Tibial nerve (tissue), 4 donors: ENCODE measurements at places on chromosomes 12 and 14.

DNA sequence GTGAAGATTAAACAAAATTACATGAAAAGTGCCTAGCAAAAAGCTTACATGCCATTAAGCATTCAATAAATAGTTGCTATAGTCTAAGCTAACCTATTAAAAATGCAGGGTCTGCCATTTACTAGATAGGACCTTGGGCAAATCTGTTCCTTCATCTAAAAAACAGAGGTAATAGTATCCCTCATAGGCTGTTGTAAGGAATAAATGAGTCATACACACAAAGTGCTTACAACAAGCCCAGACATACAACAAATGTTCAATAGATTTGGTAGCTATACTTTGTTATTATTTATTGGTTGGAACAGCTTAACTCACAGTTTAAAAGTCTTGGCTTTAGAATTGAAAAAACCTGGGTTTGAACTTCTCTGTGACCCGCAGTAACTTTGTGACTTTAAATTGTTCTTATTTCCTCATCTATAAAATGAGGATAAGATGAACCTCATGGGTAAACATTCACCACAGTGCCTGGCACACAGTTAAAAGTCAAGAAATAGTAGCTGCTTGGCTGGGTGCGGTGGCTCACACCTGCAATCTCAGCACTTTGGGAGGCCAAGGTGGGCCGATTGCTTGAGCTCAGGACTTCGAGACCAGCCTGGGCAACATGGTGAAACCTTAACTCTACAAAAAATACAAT, 24.7 kb downstream of the HEATR5A start:
- no peak overlapping the region for H3K27ac ChIP-seq
- no peaks in the 10 kb centered on the region for H3K27me3 ChIP-seq
- no peaks in the 10 kb centered on the region for H3K36me3 ChIP-seq
- no peaks in the 10 kb centered on the region for H3K4me1 ChIP-seq
- no peak overlapping the region for H3K4me3 ChIP-seq
- no peak for DNase-seq

DNA sequence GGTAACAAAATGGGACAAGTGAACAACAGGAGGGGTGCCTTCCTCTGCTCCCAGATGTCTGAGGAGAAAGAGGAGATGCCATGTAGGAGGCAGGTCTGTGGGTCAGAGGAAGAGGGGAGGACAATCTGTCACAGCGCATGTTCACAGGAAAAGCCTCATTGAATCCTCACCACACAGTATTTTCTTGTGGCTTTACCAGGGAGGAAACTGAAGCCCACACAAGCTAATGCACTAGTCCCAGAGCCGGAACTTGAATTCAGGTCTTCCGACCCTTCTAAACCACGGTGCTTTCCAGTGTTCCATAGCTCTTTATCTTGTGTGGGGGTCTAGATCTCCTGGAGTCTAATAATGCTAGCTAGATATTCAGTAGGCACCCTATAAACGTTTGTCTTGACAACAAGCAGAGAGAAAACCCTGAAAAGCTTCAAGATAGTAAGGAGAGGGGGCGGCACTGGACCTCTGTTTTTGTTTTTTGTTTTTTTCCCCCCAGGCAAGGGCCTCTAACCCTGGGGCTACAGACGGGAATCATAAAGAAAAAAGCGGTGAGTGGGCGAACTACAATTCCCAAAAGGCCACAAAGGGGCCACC, 371 bp upstream of the SHMT2 start:
- H3K27me3 ChIP-seq: peaks cover 39% of the 10 kb centered on the region
- peak overlapping the region; percentile 88 for H3K27ac ChIP-seq
- H3K36me3 ChIP-seq: peaks cover 32% of the 10 kb centered on the region
- H3K4me1 ChIP-seq: peaks cover 30% of the 10 kb centered on the region
- DNase-seq: no peak
- H3K4me3 ChIP-seq: peak overlapping the region; percentile 44

DNA sequence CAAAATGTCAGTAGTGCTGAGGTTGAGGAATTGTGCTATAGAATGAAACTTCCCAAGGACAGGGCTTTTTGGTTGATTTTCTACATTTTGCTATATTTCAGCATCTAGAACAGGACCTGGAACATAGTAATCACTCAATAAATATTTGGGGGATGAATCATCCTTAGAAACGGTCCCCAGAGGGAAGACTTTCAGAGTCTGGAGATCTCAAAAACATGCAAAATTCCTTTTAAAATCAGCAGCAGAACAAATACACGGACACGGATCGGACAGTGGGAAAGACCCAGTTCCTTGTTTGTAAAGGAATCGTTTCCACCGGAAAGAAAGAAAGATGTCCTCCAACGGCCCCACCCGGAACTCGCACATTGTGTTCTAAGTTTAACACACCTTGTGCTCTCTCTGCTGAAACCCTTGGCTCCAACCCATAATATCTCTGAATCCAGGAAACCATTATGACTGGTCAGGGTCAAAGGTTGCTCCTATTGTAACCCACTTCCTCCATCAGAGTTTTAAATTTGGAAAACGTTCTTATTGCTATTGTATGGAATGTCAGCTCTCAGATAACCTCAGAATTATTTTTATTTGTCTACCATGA, 617.2 kb downstream of the MED13L start:
- no peaks in the 10 kb centered on the region for H3K36me3 ChIP-seq
- H3K4me1 ChIP-seq: no peaks in the 10 kb centered on the region
- peak overlapping the region; percentile 21 for H3K27ac ChIP-seq
- no peak for DNase-seq
- no peak overlapping the region for H3K4me3 ChIP-seq

DNA sequence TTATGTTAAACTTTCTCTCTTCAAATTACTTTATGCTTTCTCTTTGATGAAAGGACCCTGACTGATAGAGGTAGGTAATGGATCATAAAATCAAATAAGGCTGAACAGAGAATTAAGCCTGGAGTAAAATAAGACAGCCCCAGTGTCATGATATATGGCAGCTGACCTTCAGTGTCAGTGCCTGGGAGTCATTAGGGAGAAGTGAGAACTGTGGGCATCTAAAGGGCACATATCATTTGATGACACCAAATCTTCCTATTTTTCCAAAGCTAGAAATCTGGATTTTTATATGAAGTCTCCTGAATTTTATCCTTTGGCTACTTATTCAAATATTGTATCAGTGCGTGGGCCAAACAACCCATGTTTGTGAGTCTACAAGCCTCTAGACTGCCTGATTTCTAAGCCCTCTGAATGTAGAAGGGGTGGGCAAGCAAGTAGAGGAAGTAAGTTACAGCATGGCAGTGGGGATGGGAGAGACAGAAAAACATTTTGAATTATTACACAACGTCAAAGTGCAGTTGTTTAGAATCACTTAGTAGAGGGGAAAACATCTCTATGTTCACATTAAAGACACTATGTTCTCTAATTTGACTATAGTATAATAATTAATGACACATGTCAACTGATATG, 10.0 kb downstream of the SLC39A9 start:
- H3K36me3 ChIP-seq: no peaks in the 10 kb centered on the region
- no peak for DNase-seq
- no peaks in the 10 kb centered on the region for H3K27me3 ChIP-seq
- H3K4me1 ChIP-seq: no peaks in the 10 kb centered on the region
- H3K27ac ChIP-seq: no peak overlapping the region
- H3K4me3 ChIP-seq: no peak overlapping the region

- peaks cover 26% of the 10 kb centered on the region for H3K4me1 ChIP-seq
- peak overlapping the region; percentile 80 for H3K4me3 ChIP-seq
- H3K27me3 ChIP-seq: no peaks in the 10 kb centered on the region
- no peak for DNase-seq
These were observed 1.2 kb downstream of the PYROXD1 start for GRCh38 chr12:21438643-21439042.

DNA sequence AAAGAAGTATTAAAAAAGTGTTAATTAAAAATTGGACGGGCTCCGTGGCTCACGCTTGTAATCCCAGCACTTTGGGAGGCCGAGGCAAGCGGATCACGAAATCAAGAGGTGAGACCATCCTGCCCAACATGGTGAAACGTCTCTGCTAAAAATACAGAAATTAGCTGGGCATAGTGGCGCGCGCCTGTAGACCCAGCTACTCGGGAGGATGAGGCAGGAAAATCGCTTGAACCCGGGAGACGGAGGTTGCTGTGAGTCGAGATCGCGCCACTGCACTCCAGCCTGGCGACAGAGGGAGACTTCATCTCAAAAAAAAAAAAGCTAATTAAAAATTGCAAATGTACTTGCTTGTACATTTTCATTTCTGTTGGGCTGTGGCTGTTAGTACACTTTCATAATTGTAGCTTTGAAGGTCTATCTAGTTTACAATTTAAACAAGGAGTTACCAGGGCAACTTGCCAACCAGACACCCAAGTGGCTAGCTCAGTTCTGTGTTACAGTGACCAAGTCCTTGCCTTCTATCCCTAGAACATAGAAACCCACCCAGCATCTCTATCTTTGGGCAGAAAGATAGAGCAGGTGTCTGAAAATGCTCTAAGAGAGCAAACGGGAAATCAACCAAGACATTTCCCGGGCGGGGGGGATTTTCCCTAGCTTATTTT, 1.2 kb downstream of the COA8 start:
- H3K27ac ChIP-seq: no peak overlapping the region
- H3K36me3 ChIP-seq: no peaks in the 10 kb centered on the region
- H3K4me1 ChIP-seq: peaks cover 76% of the 10 kb centered on the region
- DNase-seq: no peak
- H3K4me3 ChIP-seq: peak overlapping the region; percentile 99

- no peaks in the 10 kb centered on the region for H3K27me3 ChIP-seq
- no peaks in the 10 kb centered on the region for H3K36me3 ChIP-seq
- H3K4me1 ChIP-seq: no peaks in the 10 kb centered on the region
- no peak for DNase-seq
- no peak overlapping the region for H3K27ac ChIP-seq
These were observed 725.5 kb upstream of the FLRT2 start for GRCh38 chr14:84804468-84804867.

GRCh38 chr12:49965836-49966235, 4.2 kb downstream of the AQP5 start:
- no peaks in the 10 kb centered on the region for H3K36me3 ChIP-seq
- no peak for DNase-seq
- H3K27ac ChIP-seq: no peak overlapping the region
- H3K4me3 ChIP-seq: no peak overlapping the region
- peaks cover 11% of the 10 kb centered on the region for H3K27me3 ChIP-seq

GRCh38 chr12:28351414-28351813, 161.2 kb downstream of the CCDC91 start:
- H3K36me3 ChIP-seq: no peaks in the 10 kb centered on the region
- no peak overlapping the region for H3K27ac ChIP-seq
- no peak overlapping the region for H3K4me3 ChIP-seq
- no peak for DNase-seq

DNA sequence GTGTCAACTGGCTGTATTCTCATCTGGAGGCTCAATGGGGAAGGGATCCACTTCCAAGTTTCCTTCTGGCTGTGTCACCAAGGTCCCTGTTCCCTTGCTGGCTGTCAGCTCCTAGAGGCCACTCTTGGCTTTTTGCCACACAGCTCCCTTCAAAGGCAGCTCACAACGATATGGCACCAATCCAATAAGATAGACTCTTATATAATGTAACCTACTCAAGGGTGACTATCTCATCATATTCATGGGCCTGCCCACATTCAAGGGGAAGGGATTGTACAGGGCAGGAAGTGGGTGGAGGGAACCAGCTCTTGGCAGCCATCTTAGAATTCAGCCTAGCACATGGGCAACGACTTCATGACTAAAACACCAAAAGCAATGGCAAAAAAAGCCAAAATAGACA, 98.7 kb upstream of the PLXNC1 start:
- no peaks in the 10 kb centered on the region for H3K27me3 ChIP-seq
- H3K36me3 ChIP-seq: no peaks in the 10 kb centered on the region

GRCh38 chr12:52285851-52286530, 5.3 kb downstream of the KRT81 start:
- no peaks in the 10 kb centered on the region for H3K4me1 ChIP-seq
- H3K27ac ChIP-seq: no peak overlapping the region
- H3K27me3 ChIP-seq: no peaks in the 10 kb centered on the region

- DNase-seq: no peak
- H3K27ac ChIP-seq: no peak overlapping the region
- H3K27me3 ChIP-seq: no peaks in the 10 kb centered on the region
- no peak overlapping the region for H3K4me3 ChIP-seq
- no peaks in the 10 kb centered on the region for H3K4me1 ChIP-seq
These were observed 1098.8 kb downstream of the TMEM121 start for GRCh38 chr14:106625186-106625585.

GRCh38 chr14:24296341-24297157, 3.0 kb downstream of the DHRS1 start:
- H3K4me3 ChIP-seq: no peak overlapping the region
- H3K27me3 ChIP-seq: no peaks in the 10 kb centered on the region
- peaks cover 11% of the 10 kb centered on the region for H3K4me1 ChIP-seq
- no peaks in the 10 kb centered on the region for H3K36me3 ChIP-seq

GRCh38 chr12:63961048-63961447, 116.5 kb downstream of the SRGAP1 start:
- no peak overlapping the region for H3K27ac ChIP-seq
- no peaks in the 10 kb centered on the region for H3K27me3 ChIP-seq
- no peaks in the 10 kb centered on the region for H3K36me3 ChIP-seq
- DNase-seq: no peak
- no peak overlapping the region for H3K4me3 ChIP-seq

DNA sequence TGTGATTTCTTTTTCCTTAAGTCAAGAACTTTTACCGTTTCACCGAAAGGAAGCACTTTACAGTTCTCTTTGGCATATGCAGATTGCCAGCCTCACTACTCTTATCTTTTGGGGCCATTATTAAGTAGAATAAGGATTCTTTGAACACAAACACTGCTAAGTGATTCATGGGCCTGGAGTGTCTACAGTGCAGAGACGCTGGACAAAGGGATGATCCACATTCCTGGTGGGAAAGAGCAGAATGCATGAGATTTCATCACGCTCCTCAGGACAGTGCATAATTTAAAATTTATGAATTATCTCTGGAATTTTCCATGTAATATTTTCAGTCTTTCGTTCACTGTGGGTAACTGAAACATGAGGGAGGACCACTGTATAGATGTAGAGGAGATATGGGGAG, 90.2 kb downstream of the TTLL5 start:
- no peak overlapping the region for H3K4me3 ChIP-seq
- H3K27ac ChIP-seq: no peak overlapping the region
- no peak for DNase-seq
- H3K36me3 ChIP-seq: no peaks in the 10 kb centered on the region
- H3K4me1 ChIP-seq: no peaks in the 10 kb centered on the region

- H3K27ac ChIP-seq: no peak overlapping the region
- peak; percentile 18 for DNase-seq
- H3K4me1 ChIP-seq: no peaks in the 10 kb centered on the region
- H3K36me3 ChIP-seq: no peaks in the 10 kb centered on the region
- H3K27me3 ChIP-seq: no peaks in the 10 kb centered on the region
These were observed 72.4 kb upstream of the USP44 start for GRCh38 chr12:95623554-95624170.
